ENCODE measurements at places on chromosomes 1 and 21.
A peak's percentile ranks its signal among the peaks of the same experiment; 100 is the strongest.

DNA sequence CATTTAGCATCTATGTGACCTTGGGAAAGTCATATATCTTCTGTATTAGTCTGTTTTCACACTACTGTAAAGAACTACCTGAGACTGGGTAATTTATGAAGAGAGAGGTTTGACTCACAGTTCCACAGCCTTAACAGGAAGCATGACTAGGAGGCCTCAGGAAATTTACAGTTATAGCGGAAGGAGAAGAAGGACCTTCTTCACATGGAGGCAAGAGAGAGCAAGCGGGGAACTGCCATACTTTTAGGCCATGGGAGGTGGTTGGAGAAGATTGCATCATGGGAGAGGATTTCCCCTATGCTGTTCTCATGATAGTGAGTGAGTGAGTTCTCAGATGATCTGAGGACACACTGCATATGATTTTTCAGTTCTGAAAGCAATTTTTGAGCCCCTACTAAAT lies 87.9 kb downstream of the CLEC20A start:
- no peak for DNase-seq

DNA sequence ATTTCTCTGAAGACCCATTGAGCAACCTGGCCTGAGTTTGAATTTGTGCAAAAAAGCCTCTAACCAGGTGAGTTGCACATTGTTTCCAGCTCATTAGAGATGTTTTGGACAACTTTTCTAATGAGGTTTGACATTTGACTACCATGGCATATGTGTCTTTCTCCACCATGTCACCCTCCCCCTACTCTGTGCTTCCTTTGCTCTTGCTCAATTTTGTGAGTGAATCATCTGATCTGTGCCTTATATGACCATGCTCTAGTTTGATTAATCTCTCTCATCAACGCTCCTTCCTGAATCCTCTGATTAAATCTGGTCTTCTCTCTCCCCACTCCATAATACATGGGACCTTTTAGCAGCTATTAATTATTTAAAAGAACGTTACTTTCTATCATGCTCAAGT lies 144.8 kb upstream of the SAMSN1 start:
- no peak for DNase-seq

GRCh38 chr1:158686111-158687009 lies at the start of gene SPTA1:
TSS of gene SPTA1 (minus strand) at chr1:158686715. CDS start at chr1:158686517, 198 bp downstream.
- no peak for DNase-seq

DNA sequence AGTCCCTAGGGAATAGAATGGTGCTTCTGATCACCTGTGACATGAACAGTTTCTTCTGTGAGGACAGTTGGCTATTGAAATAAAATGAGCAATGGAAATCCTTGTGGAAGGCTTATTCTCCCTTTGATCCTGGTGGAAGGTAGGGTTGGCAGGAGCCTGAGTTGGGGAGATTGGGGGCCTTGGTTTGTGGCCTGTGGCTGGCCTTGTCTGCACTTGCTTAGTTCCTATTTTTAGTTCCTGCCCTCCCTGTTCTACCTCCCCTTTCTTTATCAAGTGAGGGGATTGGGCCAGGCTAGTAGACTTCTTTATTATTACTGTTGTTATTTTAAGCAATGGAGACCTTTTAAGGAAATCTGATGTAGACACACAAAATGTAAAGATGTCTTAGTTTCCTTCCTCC lies 8.2 kb downstream of the DMRTB1 start:
- no peak for DNase-seq

- DNase-seq = no peak
Measured at GRCh38 chr1:235009074-235009473, 119.6 kb downstream of the TOMM20 start.

- no peak for DNase-seq
Measured at GRCh38 chr1:10980841-10981727, 31.4 kb upstream of the TARDBP start.

DNA sequence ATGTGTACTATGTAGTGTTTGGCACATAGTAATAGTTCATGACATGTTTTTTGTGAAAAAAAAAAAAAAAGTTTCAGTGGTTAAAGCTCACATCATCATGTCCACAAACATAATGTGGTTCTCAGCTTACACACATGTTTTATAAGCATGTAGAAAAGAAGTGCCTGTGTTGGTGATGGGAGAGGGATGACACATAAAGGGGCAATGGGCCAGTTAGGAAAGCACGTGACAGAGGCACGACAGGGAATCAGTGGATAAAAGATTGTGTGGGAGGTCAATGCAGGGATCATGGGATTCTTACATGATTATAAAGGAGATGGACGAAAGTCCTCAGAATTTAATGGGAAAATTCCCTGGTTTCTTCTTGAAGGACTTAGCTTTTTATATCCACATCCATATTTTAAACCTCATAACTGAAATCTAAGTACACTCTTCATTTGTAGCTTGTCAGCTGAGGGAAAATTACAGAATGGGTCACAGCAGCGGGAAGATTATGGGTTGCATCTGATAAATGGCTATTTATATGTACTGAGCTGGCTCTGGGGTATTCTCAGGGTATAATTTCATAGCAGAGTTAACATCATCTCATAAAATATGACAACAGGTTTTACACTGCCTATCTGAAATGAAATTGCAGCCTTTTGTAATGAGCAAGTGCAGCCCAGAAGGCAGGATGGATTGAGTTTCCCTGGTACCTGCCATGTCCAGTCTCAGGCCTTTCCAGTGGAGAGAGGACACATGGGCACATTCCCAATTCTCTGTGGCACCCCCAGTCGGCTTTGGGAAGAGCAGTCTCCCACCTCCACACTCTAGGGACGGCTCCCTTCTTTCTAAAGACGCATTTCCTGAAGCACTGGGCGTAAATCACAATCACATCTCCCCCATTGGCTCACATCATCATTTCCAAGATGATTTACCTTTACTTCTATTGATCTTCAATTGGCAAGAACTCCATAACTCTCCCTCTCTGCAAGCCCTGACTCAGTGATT lies 42.3 kb upstream of the NHLH2 start:
- DNase-seq = no peak

DNA sequence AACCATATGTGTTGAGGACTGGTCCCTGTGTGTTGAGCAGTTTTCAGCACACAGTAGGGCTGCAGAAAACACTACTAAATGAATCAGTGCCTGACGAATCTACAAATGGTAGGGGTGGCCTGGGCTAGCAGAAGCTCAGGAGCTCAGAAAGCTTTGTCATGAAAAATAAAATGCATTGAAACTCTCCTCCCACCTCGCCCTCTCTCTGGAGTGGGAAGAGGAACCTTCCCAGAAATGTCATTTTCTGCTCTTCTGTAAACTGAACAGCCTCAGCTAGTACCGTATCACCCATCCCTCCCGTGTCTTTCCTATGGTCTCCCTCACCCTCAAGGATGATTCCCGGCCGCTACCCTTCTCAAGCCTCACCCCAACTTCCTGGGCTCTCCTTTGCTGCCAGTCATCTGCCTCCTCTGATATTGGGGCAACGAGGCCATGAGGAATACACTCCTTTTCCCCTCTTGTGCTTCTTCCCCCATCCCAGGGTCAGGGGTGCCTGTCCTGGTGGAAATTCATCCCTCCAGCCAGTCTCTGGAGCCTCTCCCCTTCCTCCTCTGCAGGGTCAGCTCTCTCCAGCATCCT lies 734.5 kb downstream of the PTPRU start:
- no peak for DNase-seq

- no peak for DNase-seq
Measured at GRCh38 chr1:154780541-154780940, 89.5 kb downstream of the KCNN3 start.

GRCh38 chr1:219161371-219161770 lies 12.3 kb upstream of the LYPLAL1 start:
- no peak for DNase-seq

GRCh38 chr1:183287191-183287675 lies 101.2 kb downstream of the LAMC2 start:
- DNase-seq = no peak

GRCh38 chr1:233244183-233244582 lies 51.3 kb downstream of the PCNX2 start:
- DNase-seq = no peak

GRCh38 chr1:247411621-247412327 lies 4.2 kb upstream of the NLRP3 start:
- DNase-seq = no peak

DNA sequence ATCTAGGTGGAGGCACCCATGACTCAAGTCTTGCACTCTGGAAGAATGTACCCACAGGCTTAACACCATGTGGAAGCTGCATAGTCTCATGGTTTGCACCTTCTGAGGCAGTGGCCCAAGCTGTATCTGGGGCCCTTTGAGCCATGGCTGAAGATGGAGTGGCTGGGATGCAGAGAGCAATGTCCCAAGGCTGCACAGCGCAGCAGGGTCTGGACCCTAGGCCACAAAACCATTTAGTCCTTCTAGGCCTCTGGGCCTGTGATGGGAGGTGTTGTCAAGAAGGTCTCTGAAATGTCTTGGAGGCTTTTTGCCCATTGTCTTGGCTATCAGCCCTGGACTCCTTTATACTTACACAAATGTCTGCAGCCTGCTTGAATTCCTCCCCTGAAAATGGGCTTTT lies 21.4 kb upstream of the FCRL3 start:
- DNase-seq = no peak

DNA sequence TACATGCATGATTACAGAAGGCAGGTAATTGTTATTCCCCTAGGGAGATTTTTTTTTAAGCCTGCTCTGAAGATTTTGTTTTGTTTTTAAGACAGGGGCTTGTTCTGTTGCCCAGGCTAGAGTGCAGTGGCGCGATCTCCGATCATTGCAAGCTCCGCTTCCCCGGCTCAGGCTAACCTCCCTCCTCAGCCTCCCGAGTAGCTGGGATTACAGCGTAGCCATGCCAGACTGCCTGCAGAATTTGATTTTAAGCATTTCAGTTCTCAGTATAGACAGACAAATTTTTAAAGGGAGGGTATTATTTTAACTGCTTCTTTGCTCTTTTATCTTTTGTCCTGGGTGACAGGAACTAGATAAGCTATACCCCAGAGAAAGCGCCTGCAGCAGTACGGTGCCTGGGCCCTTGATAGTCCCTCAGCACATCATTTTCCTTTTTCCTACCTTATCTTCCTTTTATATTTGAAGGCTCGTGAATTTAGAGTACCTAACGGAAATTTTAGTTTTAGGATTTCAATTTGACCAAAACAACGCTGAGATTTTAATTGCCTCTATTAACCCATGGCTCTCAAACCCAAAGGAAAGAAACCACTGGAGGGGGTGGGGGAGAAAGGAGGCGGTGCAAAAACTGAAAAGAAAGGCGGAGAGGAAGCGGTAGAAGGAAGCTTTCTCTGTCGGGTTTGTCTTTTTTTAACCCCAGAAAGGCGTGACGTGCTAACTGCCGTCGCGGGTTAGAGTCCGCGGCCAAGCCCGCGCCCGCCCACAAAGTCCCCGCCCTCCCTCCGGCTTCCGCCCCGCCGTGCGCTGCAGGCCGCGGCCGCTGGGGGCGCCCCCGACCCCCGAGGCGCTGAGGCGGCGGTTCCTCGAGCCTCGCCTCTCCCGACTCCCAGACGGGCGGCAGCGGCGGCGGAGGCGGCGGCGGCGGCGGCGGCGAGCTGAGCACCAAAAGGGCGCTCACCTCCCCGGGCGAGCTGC lies at the start of gene EEIG2:
Gene EEIG2 (plus strand): TSS at position 886 of the 972 bp plus-strand sequence. CDS start 329 bp downstream, outside the sequence.
- DNase-seq = peak; percentile 81

DNA sequence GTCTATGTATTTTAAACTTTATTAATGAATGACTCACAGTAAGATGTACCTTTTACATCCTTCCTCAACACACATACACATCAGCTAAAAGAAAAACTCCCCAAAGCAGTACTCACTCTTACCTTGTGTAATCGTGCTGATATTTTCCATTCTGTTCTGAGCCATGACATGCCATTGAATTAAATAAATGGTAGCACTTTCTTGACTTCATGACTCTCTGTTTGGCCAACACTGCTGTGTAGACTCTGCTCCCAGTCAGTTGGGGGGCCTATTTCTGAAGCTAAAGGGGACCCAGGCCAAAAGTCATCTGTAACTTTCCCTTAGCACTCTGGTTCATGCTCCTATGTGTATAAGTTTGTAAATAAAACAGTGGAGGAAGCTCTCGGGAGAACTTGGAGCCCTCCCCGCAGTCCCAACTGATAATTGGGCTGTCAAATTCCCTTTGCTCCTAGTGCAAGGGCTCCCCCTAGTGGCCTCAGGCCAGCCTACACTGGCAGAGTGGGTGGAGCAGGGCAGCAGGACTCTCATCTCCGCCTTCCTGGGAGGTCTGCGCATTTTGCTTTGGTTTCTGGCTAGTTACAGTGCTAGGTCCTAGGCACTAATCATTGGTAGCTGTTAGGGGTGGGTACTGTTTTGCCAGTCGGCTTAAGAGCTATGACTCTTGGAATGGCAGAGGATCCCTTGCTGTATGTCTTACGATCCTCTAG lies 1.7 kb upstream of the FYB2 start:
- DNase-seq = peak; percentile 72

- no peak for DNase-seq
Measured at GRCh38 chr1:91569411-91570119, 68.9 kb downstream of the CDC7 start.

GRCh38 chr1:10528066-10529014 lies 53.6 kb downstream of the PEX14 start:
- no peak for DNase-seq

GRCh38 chr1:241250465-241250864 lies 106.5 kb downstream of the RGS7 start:
- no peak for DNase-seq

GRCh38 chr1:85042413-85042812 lies 5.9 kb downstream of the MCOLN3 start:
- no peak for DNase-seq

GRCh38 chr21:33058957-33059356 lies 11.0 kb upstream of the OLIG1 start:
- no peak for DNase-seq

DNA sequence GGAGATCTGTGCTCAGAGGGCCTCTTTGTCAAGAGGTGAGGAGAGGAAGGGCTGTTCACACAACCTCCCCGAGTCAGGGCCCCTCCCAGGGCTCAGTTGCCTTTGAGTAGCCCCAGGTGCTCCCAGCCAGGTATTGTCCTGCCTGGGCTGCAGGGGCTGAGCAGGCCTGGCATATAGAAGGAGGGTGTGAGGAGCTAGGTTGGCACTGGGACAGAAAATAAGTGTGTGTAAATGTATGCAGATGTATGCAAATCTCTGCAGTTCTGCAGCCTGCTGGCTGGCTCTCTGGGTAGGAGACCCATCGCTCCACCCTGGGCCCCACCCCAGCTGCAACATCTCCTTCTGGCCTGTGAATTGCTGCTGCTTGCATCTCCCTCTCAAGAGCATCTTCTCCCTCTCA lies 52.4 kb downstream of the NAV1 start:
- no peak for DNase-seq
